Activated CD8-positive, alpha-beta memory T cell treated with anti-CD3 and anti-CD28 coated beads, Interleukin-2, amount 10 ng/mL, durations not matched to agents 7 days and 5 days (primary cell): ENCODE measurements at places on chromosomes 2 and 18. TPM values are rescaled to one million over a fixed set of nuclear protein-coding genes. Genes with fewer than 3 reads are reported as not detected.

GRCh38 chr2:27199241-27199640 is 12.6 kb upstream of the ATRAID start:
- DNase-seq: no peak

DNA sequence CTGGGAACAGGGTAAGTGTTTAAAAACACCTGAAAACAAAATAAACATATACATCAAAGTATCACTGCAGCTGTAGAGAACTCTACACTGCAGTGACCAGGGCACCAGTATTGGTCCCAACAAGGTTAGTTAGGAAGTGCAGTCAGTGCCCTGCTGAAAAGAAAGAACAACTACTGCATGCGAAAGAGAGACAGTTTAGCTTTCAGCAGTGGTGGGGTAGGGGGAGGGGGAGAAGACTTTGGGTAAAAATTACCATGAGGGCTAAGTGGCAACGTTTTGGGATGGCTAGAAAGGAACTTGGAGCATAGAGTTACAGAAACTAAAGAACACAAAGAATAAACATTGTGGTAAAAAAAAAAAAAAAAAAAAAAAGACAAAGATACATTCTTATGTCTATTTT is 112.1 kb downstream of the UPP2 start:
- DNase-seq: no peak

DNA sequence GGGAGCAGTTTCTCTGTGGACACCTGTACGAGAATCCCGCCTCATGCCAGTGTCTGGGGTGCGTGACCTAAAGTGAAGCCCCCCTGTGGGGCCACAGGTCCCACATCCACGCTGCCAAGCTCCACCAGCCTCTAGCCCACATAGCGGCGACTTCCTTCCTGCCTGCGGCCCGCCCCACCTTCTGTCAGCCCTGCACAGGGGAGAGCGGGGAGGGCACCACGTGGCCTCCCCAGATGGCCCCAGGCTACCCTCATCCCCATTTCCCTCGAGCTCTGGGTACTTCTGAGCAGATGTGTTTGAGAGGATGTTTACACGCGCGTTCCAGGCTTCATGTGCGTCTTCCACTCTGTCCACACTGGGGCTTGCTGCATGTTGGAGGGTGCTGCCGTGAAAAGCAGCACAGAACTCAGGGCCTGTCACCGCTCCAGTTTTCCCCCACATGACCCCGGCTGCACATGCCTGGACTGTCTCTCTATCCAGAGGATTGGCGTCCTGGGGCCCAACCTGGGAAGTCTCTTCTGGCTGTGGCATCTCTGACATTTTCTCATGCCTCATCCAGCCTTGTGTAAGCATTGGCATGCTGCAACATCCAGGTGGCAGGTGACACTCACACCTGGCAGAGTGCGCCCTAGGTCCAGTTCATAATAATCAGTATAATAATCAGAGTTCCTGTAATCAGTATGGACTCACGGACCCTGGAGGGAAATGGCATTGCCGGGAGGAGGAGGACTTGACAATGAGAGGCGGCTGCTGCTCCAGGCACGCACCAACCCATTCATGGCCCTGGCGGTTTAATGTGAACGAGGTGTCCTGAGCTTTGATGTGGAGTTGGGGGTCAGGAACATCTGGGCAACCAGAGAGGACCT is 146.3 kb upstream of the TWIST2 start:
- DNase-seq: no peak

POMC gene
- total RNA-seq: 4.3 TPM

- no peak for DNase-seq
These were observed 42.4 kb upstream of the KDM3A start for GRCh38 chr2:86398500-86399474.

DNA sequence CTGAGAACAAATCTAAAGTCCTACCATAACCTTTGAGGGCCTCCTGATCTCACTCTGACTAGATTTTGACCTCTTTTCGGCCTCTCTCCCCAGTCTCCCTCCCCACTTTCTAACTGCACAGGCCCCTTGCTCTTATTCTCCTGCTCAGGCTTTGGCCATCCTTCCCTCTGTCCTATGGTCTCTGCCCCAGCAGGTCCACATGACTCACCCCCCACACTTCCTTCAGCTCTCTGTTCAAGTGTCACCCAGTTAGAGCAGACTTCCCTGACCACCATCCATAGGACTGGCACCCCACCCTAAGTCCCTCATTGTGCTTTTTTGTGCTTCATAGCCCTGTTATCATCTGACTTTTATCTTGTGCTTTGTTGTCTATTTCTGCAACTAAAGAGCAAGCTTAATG is 41.2 kb upstream of the NT5C1B start:
- DNase-seq: no peak

GRCh38 chr2:29449499-29449898 is 334.3 kb downstream of the CLIP4 start:
- DNase-seq: no peak

DNA sequence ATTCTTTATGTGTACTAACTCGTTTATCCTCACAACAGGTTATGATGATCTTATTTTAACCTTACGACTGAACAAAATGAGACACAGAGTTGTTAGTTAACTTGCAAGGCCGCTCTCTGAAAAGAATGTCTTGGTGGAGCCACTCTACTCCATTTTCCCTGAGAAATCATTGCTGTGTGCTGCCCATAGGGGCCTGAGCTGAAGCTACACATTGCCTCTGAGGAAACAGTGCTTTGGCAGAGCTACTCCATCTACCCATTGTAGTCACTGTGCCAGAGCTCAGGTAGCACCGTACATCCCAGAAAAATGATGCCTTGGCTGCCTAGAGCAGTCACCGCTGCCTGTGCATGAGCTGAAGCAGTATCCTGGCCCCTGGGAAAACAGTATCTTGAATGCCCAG is 61.6 kb downstream of the GULP1 start:
- no peak for DNase-seq

MARCHF4 gene
- not detected for total RNA-seq

IGFBP2 gene
- total RNA-seq: 3.5 TPM

- no peak for DNase-seq
These were observed 382.4 kb upstream of the SMIM21 start for GRCh38 chr18:75809926-75810255.

LRATD1 gene
- not detected for total RNA-seq

DNA sequence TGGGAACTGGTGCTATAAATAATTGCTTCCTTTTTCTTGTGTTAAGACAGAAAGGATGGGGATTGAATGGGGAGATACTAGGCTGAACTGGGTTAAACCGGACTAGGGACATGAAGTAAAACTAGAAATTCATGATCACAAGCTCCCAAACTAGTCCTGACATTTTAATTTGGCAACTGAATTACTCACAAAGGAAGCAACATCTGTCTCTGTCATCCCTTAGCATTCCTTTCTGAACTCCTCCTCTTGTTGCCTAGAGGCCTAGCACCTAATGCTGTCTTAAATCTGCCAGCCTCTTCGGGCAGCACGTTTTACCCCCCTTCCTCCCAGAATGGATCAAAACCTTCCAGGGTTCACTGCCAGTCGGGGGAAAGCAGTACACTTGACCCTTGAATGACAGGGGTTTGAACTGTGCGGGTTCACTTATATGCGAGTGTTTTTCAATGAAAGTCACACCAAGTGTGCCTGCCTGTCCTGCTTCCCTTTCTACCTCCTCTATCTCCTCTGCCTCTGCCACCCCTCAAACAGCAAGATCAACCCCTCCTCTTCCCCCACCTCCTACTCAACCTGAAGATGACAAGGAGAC is 8.2 kb downstream of the KCTD1 start:
- no peak for DNase-seq

DNA sequence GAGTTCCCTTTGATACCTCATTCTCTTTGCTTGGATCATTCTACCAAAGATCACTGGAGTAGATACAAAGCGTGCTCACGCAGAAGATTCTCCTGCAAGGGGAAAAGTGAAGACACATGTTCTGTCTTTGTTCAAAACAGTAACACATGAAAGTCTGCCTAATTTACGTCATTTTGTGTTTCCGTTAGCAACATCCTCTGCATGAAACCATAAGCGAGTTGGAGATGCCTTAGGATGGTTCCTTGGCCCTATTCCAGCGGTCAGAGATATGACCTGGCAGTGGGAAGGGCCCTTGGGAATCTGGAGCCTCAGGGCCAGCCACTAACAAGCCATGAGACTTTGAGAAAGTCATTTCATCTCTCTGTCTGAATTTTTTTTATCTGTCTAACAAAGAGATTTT is 180.9 kb upstream of the TWIST2 start:
- DNase-seq: no peak

AGXT gene
- not detected for total RNA-seq

GRCh38 chr2:59630789-59631188 is 922.7 kb downstream of the BCL11A start:
- no peak for DNase-seq

- no peak for DNase-seq
These were observed 18.2 kb upstream of the ACSL3 start for GRCh38 chr2:222842491-222843174.

GRCh38 chr18:53457068-53457467 is 767.4 kb downstream of the MBD2 start:
- no peak for DNase-seq

HRH4 gene
- not detected for total RNA-seq

DNA sequence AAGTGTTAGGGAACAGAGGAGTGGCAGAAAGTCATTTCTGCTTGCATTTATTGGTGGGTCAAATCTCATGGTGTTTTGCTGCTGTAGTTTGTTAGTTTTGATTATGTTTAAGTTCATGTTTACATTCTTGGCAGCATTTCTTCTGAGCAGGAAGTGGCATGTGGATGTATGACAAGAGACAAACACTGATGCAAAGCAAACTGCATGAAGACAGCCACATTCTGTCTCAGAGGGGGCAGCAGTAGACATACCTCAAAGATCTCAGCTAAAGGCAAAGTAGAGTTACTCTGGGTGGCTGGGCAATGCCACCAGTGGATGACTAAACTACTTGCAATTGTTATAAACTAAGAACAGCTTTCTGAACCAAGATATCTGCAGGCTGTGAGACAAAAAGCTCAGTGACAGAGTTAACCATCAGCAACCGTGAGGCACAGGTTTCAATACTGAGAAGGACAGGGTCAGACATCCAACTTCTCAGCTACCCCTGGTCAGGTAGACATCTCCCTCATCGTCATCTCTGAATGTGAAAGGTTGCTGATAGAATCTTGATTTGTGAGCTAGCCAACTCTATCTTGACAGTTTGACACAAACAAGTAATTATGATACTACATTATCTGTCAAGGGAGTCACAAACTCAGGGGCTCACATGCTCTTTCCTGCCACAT is 16.4 kb downstream of the GALNT3 start:
- peak; percentile 46 for DNase-seq

MPP4 gene
- not detected for total RNA-seq

TEKT4 gene
- not detected for total RNA-seq

IAH1 gene
- total RNA-seq: 72.1 TPM

TUBA3E gene
- not detected for total RNA-seq

ANO7 gene
- 0.53 TPM for total RNA-seq

- no peak for DNase-seq
These were observed 111.9 kb downstream of the HAUS1 start for GRCh38 chr18:46215902-46216723.

CAD gene
- 99.5 TPM for total RNA-seq

SLC9A4 gene
- 0.18 TPM for total RNA-seq

CFC1 gene
- total RNA-seq: not detected

- DNase-seq: no peak
These were observed 93.5 kb downstream of the VWA3B start for GRCh38 chr2:98180456-98180855.
